ENCODE measurements at places on chromosomes 7 and 10. TPM values are rescaled to one million over a fixed set of nuclear protein-coding genes. Genes with fewer than 3 reads are reported as not detected.

- peaks cover 52% of the 10 kb centered on the region for H3K4me1 ChIP-seq
- H3K4me3 ChIP-seq: peak overlapping the region; percentile 90
- peaks cover 5% of the 10 kb centered on the region for H3K36me3 ChIP-seq
- peak; percentile 7 for DNase-seq
These were observed 757 bp downstream of the ANKIB1 start for GRCh38 chr7:92246360-92247101.

GRCh38 chr7:139735912-139736595 lies 41.7 kb downstream of the HIPK2 start:
- peaks cover 1% of the 10 kb centered on the region for H3K36me3 ChIP-seq
- H3K27ac ChIP-seq: no peak overlapping the region
- no peak for DNase-seq
- peaks cover 54% of the 10 kb centered on the region for H3K4me1 ChIP-seq
- no peak overlapping the region for H3K4me3 ChIP-seq
- no peaks in the 10 kb centered on the region for H3K27me3 ChIP-seq

OSBPL3 gene
- total RNA-seq: 52.9 TPM

LRIT1 gene
- not detected for total RNA-seq

GRCh38 chr7:133583545-133584171 lies 330.8 kb downstream of the EXOC4 start:
- DNase-seq: no peak
- H3K27me3 ChIP-seq: no peaks in the 10 kb centered on the region
- no peak overlapping the region for H3K4me3 ChIP-seq
- H3K4me1 ChIP-seq: no peaks in the 10 kb centered on the region

- peaks cover 1% of the 10 kb centered on the region for H3K36me3 ChIP-seq
- H3K4me1 ChIP-seq: no peaks in the 10 kb centered on the region
- H3K27me3 ChIP-seq: no peaks in the 10 kb centered on the region
- no peak overlapping the region for H3K27ac ChIP-seq
These were observed 87.3 kb upstream of the TOMM7 start for GRCh38 chr7:22909917-22910316.

DNA sequence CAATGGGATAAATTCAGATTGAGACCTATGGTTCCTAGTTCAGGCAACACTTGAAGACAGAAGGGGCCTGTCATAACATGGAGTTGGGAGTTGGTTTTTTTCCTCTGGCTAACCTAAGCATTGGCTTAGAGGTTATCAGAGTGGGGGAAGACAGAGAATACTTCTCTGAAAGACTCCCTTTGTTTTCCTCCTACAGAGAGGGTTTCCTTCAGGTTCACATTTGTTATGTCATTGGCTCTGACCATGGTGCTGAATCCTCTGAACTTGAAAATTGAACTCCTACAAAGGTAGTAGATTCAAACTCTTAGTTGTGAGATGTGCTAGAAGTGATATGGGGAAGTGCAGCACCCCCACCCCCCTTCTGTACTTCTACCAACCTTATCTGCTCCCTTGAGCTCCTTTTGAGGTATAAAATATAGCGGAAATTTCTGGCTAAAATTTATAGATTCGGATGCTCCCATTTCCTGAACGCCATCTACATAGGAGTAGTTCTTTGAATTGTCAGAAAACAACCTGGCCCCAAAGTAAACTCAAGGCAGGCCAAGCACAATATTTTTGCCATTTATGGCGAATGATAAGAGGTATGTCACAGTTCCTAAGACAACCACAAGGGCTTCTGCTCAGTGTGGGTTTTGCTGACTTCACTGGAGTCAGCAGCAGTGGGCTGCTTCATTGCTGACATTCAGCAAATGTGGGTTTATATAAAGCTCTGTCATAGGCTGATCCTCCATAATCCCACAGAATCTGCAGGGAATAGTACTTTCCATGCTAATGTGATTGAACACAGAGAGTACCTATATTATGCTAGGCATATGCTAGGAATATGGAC lies 131.6 kb upstream of the KLF14 start:
- peaks cover 74% of the 10 kb centered on the region for H3K36me3 ChIP-seq
- H3K27me3 ChIP-seq: no peaks in the 10 kb centered on the region
- no peaks in the 10 kb centered on the region for H3K4me1 ChIP-seq
- no peak for DNase-seq

GRCh38 chr10:31033147-31033546 lies 1.5 kb upstream of the ZNF438 start:
- no peak for DNase-seq
- no peaks in the 10 kb centered on the region for H3K36me3 ChIP-seq
- H3K4me3 ChIP-seq: peak overlapping the region; percentile 78

TRPV5 gene
- not detected for total RNA-seq

GRCh38 chr7:134632937-134633540 lies 13.6 kb upstream of the BPGM start:
- peaks cover 32% of the 10 kb centered on the region for H3K4me1 ChIP-seq
- no peak overlapping the region for H3K4me3 ChIP-seq
- H3K27ac ChIP-seq: no peak overlapping the region
- peaks cover 16% of the 10 kb centered on the region for H3K27me3 ChIP-seq
- peaks cover 6% of the 10 kb centered on the region for H3K36me3 ChIP-seq
- no peak for DNase-seq

ACTL6B gene
- not detected for total RNA-seq

GRCh38 chr7:106538638-106539037 lies 122.3 kb downstream of the CCDC71L start:
- DNase-seq: no peak
- no peaks in the 10 kb centered on the region for H3K27me3 ChIP-seq
- no peaks in the 10 kb centered on the region for H3K36me3 ChIP-seq

ATG9B gene
- 10.1 TPM for total RNA-seq

DNA sequence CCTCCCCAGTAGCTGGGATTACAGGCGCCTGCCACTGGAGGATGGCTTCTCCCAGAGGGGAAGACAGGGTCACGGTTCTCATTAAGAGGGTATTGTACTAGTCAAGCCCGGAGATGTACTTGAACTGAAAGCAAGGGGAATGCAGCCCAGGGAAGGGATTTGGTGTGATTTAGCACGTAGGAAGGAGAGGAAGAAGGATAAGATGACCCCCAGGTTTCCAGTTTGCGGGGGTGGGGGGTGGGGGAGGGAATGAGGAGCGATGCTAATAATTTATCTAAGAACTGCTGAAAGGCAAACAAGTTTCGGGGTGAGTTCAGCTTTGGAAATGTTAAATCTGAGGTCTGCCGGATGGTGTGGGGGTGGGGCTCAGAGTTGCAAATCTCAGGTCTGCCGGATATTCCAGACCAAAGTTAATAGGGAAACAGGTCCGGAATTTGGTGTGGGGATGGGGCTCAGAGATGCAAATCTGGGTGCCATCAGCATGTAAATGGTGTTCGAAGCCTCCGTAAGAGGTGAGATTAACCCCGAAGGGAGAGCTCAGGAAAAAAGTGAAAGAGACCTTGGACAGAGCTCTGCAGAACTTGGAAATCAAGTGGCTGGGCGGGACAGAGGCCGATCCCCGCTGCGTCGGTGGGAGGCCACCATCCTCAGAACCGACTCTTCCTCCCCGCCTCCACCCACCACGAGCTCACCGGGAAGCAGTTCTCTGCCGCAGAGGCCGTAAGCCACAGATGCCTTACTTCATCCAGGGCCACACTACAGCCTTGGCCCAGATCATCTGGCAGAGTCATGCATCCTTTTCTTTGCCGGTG lies 1.6 kb upstream of the SEPHS1 start:
- peak overlapping the region; percentile 68 for H3K27ac ChIP-seq
- H3K36me3 ChIP-seq: peaks cover 1% of the 10 kb centered on the region
- peaks cover 56% of the 10 kb centered on the region for H3K4me1 ChIP-seq
- no peaks in the 10 kb centered on the region for H3K27me3 ChIP-seq
- peak; percentile 48 for DNase-seq
